Parietal lobe (tissue), 2 donors: ENCODE measurements at places on chromosomes 2 and 18. TPM values are rescaled to one million over a fixed set of nuclear protein-coding genes. Genes with fewer than 3 reads are reported as not detected.

The SSB gene
- total RNA-seq: 85.1 TPM

The SLC9A2 gene
- 0.63 TPM for total RNA-seq

The CPLX4 gene
- total RNA-seq: not detected

The C1GALT1C1L gene
- not detected for total RNA-seq

The NAB1 gene
- 56.7 TPM for total RNA-seq

The TMEM17 gene
- 1.9 TPM for total RNA-seq
